ENCODE measurements at places on chromosomes 3 and 15.

DNA sequence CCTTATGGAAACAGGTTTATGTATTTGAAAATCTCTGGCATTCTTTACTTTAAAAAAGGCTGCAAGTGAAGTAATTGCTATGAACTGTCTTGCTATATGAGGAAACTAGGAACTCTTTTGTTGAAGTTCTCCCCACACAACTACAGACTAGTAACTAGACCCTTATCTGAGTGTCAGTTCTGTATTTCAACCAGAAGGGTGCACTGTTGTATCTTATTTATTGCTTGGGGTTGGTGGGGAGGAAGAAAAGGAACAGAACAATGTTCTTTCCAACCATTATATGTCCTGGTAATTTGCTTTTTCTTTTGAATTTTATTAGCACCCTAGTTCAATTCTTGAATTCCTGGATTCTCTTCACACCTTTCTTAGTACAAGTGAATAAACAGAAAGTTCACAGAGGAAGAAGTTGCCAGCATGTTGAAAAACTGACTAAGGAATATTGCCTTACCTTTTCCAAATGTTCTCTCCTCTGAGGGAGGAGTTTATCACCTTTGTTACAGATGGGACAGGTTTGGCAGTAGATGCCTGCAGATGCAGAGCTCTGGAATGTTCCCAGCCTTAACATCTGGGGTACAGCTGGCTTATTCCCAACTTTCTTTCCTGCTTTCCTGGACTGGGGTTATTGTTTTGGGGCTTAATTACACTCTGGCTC lies 162.4 kb upstream of the CFAP20DC start:
- no peak for DNase-seq

DNA sequence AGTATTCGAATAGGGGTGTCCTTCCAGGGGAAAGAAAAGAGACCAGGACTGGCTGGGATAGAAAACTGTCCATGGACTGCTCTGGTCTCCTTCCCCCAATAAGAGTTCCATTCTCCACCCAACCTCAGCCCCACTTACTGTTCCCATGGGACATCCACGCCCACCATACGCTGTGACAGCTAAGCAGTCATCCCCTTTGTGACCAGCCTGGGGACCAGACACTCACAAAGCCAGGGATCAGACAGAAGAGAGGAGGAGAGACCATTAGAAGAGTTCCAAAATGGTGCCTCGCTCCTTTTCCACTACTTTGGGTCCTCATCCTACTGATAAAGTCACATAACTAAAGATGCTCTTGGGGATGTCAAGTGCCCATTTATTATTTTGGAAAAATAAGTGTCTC lies 27.6 kb upstream of the GNB5 start:
- no peak for DNase-seq

DNA sequence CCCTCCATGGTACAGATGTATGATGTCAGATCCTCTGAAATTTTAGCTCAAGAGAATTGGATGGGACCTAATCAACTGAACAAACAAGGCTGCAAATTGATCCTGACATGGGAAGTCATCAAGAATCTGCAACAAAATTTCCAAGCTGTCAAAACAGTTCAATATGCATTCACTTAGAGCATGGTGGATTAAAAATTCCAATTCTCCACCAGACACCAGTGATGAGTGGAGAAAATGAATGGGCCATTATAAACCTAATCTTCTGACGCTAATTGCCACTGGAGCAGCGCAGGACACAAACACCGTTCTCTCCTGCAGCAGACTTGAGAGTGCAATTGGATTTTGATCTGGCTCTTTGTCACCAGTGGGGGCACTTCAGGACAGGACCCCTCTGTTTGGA lies 94.2 kb downstream of the MINAR1 start:
- DNase-seq: no peak

DNA sequence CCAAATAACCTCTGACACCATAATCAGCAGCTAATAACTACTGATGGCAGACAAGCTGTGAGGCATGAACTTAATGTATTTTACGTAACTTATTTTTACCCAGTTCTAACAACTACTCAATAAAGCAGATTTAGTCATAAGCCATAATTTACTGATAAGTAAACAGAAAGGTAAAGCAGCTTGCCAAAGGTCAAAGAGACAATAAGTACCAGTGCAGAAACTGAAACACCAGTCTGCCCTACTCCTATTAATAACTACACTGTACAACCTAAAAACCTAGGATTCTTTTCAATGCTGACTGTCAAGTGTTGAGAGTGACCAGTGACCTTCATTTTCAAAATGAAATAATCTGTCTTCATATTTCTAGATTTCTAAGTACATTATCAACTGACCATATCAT lies 152.2 kb downstream of the NR2E3 start:
- no peak for DNase-seq

DNA sequence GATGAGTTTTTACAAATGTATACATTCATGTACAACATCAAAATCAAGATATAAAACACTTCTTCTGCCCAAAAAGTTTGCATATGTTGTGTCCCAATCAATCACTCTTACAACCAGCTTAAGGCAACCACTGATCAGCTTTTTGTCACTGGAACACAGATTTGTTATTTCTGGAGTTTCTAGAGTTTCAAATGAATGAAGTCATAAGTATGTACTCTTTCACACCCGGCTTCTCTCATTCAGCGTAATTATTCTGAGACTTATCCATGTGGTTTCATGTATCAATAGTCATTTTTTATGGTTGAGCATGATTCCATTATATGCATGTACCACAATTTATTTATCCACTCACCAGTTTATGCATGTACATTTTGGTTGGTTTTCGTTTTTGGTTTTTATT lies 53.0 kb upstream of the CORO2B start:
- no peak for DNase-seq

DNA sequence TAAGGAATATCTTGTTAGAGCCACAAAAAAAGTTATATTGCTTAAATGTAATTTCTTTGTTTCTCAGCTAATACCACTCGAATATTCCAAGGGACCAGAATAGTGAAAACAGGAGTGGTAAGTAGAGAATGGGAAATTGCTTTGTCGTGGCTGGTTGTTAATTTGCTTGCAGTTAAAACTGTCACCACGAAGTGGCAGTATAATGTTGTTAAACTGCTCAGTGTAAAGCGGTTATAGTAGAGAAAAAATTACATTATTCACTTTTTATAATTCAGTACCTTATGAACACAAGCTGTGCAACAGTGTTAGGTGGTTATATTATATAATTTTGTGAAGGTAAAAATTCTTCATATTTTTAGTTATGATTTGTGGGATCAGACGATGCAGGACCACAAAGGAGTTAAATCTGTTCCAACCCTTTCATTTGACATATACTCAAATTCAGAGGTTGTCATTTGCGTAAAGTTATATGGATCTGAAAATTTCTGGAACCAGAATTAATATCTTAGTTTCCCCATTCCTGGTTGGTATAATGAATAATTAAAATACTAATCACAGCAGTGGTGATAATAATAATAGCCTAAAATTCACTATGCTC lies 171.8 kb downstream of the FEZF2 start:
- DNase-seq: no peak

DNA sequence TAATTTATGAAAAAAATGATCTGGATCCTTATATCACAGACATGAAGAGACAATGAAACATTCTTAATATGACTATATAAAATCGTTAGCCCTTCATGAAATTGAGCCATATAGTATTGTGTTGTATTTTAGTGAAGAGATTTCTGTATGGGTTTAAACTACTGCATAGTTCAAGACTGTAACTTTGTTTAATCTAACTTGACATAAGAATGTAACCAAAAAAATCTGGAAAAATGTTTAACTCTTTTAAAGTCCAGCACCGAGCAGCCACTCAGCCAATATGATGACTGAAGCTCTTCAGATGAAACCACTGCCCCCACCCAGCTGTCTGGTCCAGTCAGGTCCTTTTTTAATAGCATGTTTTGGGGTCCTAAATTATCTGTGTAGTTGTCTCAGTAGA lies 4.9 kb downstream of the NANOGP8 start:
- no peak for DNase-seq
